ENCODE measurements at places on chromosomes 5 and 9.

DNA sequence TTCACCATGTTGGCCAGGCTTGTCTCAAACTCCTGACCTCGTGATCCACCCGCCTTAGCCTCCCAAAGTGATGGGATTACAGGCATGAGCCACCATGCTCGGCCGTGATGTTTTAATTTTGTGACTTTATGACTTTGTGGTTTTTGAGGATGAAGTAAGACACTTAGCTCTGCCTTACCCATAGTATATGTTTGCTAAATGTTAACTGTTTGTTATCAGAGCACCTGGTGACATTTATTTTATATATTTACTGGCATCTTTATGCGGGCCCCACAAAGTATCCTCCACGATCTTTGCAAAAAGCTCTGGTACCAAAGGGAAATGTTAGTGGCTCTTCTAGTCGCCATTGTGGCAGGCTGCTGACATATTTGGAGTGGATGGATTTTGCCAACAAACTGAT lies 6.7 kb downstream of the SLC23A1 start:
- no peak for DNase-seq

- peak; percentile 40 for DNase-seq
Observed at GRCh38 chr9:6873857-6874256, 116.1 kb downstream of the KDM4C start.

- peak; percentile 72 for DNase-seq
Observed at GRCh38 chr5:90134892-90135291, 274.7 kb downstream of the CETN3 start.

DNA sequence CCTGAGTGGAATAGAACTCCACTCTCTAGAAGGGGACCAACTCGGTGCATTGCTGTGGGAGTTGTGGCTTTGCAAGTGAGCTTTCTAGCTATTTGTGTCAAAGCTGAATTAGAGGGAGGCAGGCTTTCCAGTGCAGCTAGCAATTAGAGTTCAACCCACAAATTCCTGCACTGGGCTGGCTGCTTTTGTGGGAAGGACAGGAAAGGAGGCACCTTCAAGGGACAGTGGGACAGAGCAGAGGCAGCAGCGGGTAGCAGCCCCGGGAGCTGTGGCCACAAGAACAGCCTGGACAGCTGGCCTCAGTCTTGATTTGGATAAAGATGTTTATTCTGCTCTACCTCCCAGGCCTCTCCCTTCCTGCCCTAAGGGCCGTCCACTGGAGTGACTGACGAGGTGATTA lies 83.7 kb upstream of the SLIT3 start:
- no peak for DNase-seq

DNA sequence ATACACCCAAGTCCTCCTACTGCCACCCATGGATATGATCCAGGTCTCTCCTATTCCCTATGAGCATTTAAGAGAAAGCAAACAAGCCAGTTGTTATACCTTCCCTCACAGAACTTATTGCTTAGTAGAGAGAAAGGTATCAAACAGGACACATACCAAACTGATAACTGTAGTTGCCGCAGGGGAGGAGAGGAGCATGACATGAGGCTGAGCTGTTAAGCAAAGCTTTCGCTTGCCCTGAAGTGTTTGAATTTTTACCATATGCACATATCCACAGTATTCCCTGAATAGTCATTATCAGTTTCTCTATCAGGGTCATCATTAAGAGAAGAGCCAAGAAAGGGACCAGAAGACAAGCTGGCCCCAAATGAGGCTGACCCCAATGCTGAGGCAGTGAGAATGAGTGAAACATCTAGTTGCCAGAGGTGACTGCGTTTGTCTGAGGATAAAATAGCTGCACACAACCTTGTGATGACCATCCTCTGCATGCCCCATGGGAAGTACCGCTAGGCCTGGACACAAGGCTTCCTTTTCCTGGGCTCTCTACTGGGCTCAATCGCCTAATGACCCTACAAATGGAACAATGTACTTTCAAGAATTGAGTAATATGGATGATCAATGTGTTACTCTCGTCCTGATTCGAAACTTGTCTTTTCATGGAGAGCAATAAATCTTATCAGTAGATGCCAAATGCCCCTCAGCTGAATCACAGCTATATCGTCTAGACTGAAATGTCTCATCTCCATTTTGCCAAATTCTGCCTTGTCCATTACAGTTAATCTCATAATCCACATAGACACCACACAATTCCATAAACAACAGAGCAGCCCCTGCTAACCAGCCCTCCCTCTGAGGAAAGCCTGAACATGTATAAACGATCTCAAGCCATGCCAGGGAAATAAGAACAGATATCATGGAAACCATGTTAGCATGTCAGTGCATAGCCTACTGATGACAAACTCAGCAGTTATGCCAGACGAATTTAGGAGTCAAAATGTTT lies 4.3 kb upstream of the IFNK start:
- DNase-seq = no peak

GRCh38 chr9:81596679-81597418 lies 92.5 kb downstream of the TLE1 start:
- DNase-seq = no peak

GRCh38 chr9:127721391-127721821 lies 5.5 kb downstream of the TTC16 start:
- no peak for DNase-seq

- DNase-seq = no peak
Observed at GRCh38 chr9:115385383-115386122, 267.6 kb upstream of the TNC start.

DNA sequence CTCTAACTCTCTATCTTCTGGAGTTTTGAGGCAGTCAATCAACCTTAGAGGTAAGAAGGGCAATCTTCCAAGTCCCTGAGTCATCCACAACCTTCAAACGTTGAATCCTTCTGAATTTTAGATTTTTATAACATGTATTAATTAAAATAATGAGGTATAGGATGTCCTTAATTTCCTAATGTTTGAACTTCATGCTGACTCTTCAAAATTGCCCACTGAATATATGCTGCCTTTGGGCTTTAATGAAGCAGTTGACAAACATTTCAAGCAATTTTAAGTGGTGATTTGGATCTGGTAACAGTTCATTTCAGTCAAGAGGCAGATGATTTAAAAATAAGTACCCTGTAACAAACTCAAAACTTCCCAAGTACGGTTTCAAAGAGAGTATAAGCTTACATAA lies 26.0 kb downstream of the ERP44 start:
- DNase-seq = no peak

DNA sequence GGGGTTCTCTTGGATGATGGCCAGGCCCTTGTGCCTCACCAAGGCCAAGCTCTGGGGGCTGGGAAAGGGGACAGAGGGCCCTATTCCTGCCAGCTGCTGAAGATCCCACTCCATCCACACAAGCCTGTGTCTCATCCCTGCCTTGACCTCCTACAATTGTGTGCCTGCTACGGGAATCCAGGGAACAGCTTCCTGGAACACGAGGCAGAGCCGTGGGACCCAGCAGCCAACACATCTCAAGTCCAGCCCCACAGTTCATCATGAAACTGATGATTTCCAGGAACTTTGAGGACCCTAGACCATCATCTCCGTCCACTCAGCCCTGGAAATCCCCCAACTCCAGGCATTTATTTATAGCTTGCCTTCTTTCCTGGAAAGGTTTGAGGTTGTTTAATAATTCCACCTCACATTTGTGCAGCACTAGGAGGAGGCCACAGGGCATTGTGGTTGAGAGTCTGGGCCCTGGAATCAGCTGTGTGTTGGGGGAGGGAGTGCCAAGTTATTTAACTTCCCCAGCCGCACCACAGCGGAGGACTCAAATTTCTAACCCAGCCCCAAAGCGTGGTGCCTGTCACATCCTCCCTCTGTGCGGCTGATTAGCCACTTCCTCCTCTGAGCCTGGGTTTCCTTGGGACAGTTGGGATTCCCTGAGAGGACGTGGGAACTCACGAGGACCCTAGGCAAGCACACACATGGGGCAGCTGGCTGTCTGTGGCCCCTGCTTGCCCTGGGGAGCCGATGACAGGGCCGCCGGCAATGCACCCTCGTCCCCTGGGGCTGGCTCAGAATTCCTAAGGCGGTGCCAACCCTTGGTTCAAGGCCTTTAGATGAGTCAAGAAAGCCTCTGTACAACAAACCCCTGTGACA lies 58.2 kb upstream of the GGTA1 start:
- DNase-seq = peak; percentile 73

- DNase-seq = no peak
Observed at GRCh38 chr5:143354025-143354424, 49.5 kb downstream of the NR3C1 start.

GRCh38 chr5:74895906-74896305 lies 29.7 kb upstream of the FAM169A start:
- DNase-seq = peak; percentile 86

GRCh38 chr9:116000748-116001329 lies 152.8 kb upstream of the PAPPA start:
- no peak for DNase-seq

DNA sequence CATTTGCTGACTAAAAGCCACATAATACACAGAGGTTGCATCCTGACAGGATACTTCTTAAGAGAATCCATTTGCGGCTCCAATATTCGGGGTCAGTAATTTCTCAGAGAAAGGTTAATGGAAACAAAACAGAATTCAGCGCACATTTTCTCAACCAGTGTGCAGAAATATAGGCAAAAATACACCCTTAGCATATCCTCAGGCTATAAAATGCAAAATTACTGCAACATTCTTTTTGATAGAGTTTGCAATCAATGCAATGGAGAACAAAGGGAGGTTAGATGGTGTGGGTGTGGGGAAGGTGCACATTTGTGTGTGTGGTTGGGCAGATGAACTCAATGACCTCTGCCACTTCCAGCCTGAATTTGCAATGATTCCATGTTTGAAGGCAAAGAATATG lies 35.4 kb upstream of the ACO1 start:
- no peak for DNase-seq

DNA sequence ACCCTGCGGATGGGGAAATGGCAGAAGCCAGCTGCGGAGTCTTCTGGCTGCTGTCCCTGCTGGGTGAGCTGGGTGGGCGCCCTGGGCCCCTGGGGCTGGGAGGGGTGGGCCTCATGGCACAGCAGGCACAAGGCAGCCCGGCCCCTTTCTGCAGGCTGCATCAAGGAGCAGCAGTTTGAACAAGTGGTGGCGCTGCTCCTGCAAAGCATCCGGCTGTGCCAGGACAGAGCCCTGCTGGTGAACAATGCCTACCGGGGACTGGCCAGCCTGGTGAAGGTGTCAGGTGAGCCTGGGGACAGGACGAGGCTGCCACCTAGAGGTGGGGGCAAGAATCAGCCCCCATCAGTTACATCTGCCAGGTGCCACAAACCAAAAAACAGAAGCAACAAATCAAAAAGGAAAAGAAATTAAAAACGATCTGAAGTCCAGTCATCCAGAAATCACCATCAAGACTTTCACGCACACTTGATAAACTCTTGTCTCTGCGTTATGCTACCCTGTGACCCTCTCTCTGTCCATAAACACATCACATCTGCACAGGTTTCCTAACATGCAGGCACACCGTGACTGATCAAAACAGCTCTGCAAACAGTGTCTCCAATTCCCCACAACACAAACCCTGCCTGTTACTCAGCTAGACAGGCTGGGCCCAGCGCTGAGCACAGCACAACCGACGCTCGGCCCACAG lies 13.9 kb downstream of the REXO4 start:
- no peak for DNase-seq

DNA sequence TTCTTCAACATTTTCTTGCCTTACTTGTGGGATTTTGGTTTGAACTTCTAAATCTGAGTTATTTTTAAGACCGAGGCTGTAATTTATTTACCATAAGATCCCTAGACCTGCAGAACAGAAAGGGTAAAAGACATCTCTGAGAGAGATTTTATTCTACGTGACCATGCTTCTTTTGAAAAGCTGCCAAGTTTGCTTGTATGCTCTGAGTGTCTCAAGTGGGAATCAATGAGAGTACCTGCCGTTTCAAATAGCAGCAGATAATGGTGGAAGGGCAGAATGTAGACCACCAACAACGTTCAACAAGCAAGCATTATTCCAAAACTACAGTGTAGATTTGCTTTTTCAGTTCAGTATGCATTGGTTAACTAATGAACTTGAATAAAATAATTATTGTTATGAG lies 108.6 kb upstream of the MINAR2 start:
- no peak for DNase-seq

DNA sequence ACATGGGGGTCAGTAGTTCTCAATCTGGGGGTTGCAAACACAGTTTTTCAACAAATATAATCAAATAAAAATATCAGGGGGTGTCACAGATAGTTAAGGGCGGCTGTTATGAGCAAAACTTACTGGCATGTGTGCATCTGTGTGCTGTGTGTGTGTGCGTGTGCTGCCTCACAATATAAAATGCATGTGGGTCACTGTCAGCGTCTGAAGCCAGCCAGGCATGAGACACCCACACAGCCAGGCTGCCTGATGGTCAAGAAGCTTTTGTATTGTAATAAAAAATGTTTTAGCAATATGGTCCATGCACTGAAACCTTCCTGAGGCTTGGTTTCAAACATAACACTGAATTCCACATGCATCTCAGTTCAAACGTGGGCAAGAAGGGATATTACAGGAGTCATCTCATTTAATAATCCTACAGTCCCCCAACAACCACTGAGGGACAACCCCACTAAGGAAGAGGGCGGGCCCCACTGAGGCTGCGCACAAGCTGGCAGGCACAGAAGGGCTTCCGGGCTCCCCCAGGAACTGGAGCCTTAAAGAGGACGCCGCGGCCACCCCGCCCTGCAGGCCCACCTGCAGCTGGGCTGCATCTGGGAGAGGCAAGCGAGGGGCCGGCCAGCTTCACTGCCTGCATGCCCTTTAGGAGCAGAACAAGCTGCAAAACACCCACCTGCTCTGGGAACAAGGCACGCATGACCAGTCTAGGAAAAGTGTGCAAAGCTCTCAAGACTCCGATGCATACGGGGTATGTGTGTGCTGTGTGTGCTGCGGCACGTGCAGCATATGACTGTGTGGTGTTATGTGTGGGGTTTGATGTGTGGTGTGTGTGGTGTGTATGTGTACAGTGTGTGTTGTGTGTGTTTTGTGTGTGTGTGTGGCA lies 14.1 kb downstream of the SEMA4D start:
- DNase-seq = no peak

- peak; percentile 25 for DNase-seq
Observed at GRCh38 chr9:106860721-106861639, 2.0 kb upstream of the ZNF462 start.

GRCh38 chr5:61115968-61116367 lies 46.3 kb downstream of the SMIM15 start:
- DNase-seq = no peak

DNA sequence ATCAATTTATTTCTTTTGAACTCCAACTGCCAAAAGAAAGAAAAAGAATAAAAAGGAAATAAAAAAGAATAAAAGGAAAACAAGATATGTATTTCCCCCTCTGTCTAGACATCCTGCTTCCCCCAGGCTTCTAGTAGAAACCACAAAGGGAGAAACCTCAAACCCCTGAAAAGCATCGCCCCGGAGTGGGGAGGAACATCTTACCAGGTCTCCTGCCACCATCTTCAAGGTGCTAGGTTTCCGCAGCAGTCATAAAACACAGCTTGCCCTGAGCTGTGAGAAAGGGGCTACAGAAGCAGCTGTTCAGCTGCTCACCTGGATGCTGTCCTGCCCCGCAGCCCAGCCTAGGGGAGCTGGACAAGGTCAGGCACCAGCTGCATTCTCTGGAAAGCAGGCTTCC lies 487.7 kb downstream of the GADD45G start:
- DNase-seq = no peak

- no peak for DNase-seq
Observed at GRCh38 chr9:105118636-105119035, 125.8 kb upstream of the SLC44A1 start.
